ENCODE measurements at places on chromosomes 13 and 19.

- no peak for DNase-seq
Measured at GRCh38 chr19:33517922-33518321, 3.7 kb downstream of the PEPD start.

GRCh38 chr19:11192957-11193939 is 4.1 kb downstream of the KANK2 start:
- DNase-seq, result no peak

- DNase-seq, result peak; percentile 23
Measured at GRCh38 chr13:99265821-99266426, 7.7 kb upstream of the GPR18 start.

DNA sequence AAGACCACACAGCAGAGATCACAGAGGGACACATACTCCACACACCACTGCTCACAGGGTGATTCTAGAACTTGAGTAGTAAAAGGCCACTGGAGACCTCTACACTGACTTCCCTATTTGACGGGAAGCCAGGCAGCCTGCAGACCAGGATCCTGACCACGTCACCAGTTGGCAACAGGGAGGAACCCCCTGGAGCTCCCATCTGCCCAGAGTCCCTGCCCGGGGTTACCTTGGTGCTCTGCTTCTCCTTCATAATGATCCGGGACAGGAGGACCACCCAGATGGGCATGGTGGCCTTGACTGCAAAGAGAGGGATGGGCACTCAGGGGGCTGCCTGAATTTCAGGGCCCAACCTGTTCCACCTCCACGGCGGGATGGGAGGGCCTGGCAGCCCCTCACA is 932 bp downstream of the SLC35E1 start:
- DNase-seq, result no peak

- DNase-seq, result no peak
Measured at GRCh38 chr19:1042689-1043511, 3.0 kb downstream of the ABCA7 start.

DNA sequence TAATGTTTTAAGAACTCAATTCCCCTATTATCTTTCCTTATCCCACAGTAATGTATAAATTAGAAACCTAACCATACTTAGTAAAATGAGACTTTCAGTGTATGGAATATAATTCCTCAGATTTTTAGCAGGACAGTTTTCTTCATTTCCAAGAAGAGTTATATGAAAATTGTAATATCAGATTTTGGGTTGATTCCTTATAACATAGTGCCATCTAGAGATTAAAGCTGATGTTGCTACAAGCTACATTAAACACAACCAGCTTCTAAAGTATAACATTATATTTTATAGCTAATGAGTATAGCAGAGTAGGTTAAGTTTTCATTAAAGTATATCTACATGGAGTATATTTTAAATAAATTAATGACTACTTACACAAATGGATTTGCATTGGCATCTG is 99.7 kb upstream of the MIR17HG start:
- DNase-seq, result no peak

- no peak for DNase-seq
Measured at GRCh38 chr19:15287496-15287895, 44.8 kb downstream of the BRD4 start.

DNA sequence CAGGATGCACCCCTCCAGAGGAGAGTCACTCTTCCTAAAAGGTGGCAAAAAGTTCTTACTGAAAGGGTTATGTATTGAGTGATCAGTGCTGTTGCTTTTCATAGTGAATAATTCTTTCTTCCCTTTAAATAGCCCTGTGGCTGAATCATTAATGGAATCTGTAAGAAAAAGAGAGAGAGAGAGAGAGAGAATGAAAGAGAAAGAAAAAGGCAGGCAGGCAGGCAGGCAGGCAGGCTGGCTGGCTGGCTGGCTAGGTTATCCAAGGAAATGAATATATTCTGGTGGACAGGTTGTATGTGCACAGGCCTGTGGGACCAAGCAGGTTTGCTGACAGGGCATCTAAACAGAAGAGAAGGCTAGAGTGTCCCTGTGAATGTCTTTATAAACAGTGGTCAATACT is 100.5 kb downstream of the DLEU7 start:
- no peak for DNase-seq

DNA sequence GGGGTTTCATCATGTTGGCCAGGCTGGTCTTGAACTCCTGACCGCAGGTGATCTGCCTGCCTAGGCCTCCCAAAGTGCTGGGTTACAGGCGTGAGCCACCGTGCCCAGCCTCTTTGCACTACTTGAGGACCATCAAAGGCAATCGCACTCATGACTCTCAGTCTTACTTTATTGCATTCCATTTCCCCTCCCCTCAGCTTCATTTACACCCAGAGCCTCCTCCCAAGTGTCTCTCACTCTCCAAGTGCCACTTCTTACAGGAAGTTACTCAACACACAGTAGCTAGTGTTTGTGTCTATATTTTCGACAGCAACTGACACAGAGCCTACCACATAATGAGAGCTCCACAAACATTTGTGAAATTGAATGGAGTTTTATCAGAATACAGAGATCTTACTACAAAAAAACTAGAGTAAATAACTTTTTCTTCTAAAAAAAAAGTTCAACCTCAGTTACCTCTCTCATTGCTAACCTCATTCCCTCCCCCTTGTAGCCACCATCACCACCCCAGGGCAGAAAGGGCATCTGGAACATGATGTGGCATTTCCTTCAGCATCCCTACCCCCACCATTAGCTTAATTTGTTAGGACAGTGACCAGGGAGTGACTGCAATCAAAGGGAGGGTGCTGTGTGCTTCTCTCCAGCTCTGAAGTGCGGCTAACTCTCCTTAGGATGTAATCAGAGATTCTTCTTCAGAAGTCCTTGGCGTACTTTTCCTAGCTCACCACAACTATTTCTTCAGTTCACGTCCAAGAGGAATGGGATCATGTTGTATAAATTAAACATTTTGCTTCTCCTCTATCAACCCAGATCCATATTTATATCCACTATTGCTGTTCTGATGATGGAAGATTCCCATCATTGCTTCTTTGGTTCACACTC is 17.0 kb upstream of the RUBCNL start:
- DNase-seq, result no peak

DNA sequence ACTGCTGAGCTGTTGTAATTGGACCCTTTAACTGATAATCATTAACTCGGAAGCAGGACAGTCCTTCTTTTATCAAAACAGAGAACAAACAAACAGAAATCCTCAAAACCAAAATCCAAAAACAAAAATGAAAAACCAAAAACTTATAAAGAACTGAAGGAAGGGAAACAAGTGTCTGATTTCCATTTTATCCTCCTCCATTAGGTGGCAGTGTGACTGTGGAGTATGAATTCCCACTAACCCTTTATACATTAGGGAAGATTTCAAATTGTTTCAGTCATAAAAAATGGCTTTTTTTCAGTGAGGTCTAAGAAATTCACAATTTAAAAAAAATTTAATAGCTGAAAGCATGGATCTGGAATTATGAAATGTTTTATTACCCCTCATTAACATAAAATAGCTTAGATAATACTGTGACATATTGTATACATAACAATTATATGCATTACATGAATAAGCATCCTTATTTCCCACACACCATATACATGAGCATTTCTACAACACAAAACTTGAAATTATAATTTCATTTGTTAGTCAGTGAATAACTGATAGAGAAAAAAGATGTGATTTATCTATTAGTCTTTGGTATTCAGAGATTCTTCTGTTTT is 1074.3 kb upstream of the PCDH9 start:
- no peak for DNase-seq

GRCh38 chr13:76474356-76474755 is 411.8 kb downstream of the KCTD12 start:
- DNase-seq, result no peak

DNA sequence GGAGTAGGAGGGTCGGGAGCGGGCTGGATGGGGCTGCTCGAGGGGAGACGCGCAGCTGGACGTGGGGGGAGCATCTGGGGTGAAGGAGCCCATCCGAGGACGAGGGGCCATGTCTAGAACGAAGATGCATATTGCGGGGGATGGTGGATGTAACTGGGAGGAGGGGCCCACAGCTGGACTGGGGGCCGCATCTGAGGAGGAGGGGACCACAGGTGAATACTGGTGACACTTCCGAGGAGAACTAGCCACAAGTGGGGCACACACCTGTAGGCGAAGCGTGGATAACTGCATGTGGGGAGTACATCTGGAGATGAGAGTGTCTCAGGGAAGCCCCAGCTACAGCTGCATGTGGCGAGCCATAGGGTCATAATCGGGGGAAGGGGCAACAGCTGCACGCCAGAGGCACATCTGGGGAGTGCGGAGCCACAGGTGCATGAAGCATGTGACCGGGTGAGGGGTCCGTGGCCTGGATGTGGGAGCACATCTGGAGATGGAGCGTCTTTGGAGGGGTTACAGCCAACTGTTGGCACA is 402 bp downstream of the ZSWIM9 start:
- no peak for DNase-seq

DNA sequence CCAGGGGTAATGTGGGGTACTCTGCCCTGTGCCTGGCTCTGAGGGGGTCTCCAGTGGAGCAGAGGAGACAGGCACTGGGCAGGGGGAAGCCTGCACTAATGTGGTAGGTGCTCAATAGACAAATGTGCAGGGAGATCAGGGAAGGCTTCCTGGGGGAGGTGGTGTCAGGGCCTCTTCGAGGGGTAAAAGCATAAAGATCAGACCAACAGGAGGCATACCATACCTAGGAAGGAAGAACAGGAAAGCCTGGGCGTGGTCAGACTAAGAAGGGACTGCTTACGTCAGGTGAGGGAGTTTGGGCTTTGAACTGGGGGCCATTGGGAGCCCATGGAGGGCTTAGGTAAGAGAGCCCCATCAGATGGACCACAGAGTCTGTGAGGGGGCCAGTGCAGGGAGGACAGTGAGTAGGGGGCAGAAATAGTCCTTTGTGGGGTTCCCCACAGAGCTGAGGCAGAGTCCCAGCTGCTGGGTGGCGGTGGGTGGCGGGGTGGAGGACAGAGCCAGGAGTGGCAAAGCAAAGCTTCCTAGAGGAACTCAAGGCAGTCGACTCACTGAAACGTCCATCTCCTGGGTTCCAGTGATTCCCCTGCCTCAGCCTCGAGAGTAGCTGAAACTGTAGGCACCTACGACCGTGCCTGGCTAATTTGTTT is 8.8 kb downstream of the PRR36 start:
- DNase-seq, result no peak

DNA sequence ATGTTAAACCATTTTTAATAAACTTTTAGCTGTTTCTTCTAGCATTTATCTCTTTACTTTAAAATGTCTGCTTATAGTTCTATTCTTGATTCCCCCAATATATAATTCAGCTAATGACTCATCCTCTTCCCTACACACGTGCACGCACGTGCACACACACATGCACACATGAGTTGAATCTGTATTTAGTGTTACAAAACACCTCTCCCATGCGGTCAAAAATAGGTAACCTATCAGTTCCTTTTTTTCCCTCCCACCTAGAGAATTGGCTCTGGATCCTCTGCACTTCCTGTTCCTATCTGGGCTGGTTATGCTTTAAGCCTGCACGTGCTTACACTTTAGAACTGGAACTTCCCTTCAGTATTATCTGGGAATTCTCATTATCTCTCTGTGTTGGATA is 144.1 kb downstream of the PAN3 start:
- DNase-seq, result no peak

Data from fibroblast of skin of left quadriceps (primary cell).